RPMI8226 (cell line): ENCODE measurements at places on chromosomes 3 and 15.

DNA sequence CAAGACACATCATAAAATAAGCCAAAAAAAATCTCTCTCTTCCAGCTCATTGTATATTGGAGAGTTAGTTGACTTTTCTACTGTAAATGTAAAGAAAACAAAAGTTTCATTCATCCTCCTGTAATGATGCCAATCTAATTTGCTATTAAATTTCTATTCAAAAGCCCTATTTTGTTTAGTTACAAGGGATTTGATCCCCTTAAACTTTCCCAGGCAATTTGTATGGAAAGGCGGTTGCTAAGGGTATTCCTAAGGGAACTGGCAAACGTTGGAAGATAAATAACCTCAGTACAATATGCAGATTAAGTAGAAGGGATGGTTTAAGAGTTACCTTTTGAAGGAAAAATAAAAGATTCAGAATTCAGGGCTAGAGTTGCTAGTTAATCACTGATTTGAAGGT is 352.7 kb downstream of the TIGIT start:
- DNase-seq: no peak

DNA sequence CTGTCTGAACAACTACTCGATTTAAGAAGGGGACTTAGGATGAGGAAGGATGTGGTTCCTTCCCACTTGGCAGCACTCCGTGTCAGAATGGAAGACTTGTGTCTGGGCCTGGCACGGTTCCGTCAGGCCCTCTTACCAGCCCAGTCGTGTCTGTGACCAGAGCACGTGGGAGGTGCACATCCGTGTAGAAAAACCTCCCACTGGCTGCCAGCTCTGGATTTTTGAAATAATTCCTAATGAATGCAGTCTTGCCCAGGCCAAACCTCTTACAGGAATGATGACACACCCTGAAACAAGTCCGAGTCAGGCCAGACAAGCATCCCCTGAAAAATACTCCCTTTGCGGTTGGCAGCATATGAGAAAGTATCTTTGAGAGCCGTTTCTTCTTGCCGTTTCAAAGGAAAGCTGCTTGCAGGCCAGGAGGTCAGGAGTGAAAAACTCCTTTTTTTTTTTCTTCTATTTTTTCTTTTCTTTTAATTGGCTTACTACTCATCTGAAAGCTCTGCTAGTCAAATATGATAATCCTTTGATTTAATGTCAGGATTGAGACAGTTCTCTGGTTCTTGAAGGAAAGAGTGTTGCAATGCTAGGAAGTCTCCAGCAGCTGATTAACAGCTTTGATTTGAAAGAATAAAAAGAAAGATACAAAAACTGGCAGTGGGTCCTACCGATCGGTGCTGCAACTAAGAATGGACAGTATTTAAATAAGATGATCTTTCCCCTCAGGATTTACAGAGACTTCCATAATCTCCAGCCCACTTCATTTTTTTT is 19.8 kb downstream of the IL1RAP start:
- DNase-seq: no peak

GRCh38 chr3:4290272-4290893 is 12.8 kb upstream of the SETMAR start:
- peak; percentile 55 for DNase-seq

- no peak for DNase-seq
Measured at GRCh38 chr15:69602921-69603320, 150.3 kb downstream of the RPLP1 start.

- no peak for DNase-seq
Measured at GRCh38 chr3:127448671-127449070, 141.9 kb downstream of the TPRA1 start.

- no peak for DNase-seq
Measured at GRCh38 chr3:42773409-42773751, 327 bp upstream of the CCDC13 start.

GRCh38 chr15:84598993-84599392 is 1.8 kb upstream of the ZSCAN2 start:
- DNase-seq: peak; percentile 39

DNA sequence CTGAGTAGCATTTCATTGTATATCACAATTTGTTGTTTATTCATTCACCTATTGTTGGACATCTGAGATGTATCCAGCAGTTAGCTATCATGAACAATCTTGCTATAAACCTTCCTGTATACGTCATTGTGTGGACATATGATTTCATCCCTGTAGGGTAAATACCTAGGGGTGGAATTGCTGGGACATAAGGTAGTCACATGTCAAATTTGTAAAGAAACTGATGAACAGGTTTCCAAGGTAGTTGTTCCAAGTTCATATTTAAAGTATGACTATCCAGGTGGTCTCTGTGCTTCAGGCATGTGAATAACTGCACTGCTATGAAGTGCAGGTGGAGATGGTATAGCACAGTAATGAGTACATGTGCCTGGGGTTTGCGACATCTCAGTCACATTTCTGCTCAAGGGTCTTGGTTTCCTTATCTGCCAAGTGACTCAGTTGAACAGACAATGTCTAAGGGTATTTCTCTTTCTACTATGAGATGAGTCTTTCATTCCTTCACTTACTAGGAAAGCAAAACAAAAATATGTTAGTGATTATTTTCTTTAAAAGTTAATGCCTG is 229.0 kb upstream of the HES1 start:
- no peak for DNase-seq

- no peak for DNase-seq
Measured at GRCh38 chr3:178655488-178655887, 119.3 kb downstream of the KCNMB2 start.
